ENCODE measurements at places on chromosomes 2 and 18.

- DNase-seq, result no peak
Observed at GRCh38 chr18:28511413-28511821, 334.5 kb upstream of the CDH2 start.

DNA sequence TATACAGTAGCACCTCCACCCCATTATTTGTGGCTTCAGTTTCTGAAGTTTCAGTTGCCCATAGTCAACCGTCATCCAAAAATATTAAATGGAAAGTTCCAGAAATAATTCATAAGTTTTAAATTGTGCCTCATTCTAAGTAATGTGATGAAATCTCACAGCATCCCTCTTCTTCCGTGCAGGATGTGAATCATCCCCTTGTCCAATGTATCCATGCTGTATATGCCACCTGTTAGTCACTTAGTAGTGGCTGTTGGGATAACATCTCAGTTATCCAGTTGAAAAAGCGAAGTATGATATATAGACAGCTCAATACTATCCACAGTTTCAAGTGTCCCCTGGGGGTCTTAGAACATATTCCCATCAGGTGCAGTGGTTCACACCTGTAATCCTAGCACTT is 119.1 kb upstream of the OTX1 start:
- no peak for DNase-seq

DNA sequence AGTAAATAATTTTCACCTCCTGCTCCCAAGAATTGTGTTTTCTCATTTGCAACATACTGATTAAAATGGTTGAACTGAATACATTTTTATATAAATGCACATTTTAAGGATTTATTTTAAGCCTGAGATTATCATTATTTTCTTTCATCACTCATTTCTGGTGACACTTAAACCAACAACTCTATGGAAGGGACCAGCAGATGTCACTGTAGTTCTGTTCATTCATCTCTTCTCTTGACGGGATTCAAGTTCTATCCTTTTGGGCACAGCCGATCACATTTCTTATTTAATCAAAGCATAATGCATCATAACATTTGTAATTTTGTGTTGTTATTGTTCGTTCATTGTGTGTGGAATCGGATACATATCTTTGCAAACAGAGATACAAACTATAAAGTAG is 417.9 kb downstream of the HRH4 start:
- no peak for DNase-seq

DNA sequence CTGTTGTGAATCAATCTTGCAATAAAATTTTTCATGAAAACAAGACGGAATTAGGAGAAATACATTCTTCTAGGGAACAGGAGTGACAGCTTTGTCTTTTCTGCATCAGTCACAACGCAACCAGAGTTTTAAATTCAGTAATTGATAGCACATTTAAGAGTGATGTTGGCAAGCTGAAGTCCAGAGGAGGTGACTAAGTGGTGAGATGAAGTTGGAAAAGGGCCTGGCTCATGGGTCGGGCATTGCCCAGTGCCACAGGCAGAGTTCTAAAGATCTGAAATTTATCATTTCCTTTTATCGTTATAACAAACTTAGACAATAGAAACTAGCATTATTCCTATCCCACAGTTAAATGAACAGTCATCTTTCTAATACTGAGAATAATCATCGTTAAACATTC is 764.6 kb upstream of the ZEB2 start:
- DNase-seq, result no peak

- DNase-seq, result no peak
Observed at GRCh38 chr2:183195998-183196409, 71.8 kb downstream of the NUP35 start.

DNA sequence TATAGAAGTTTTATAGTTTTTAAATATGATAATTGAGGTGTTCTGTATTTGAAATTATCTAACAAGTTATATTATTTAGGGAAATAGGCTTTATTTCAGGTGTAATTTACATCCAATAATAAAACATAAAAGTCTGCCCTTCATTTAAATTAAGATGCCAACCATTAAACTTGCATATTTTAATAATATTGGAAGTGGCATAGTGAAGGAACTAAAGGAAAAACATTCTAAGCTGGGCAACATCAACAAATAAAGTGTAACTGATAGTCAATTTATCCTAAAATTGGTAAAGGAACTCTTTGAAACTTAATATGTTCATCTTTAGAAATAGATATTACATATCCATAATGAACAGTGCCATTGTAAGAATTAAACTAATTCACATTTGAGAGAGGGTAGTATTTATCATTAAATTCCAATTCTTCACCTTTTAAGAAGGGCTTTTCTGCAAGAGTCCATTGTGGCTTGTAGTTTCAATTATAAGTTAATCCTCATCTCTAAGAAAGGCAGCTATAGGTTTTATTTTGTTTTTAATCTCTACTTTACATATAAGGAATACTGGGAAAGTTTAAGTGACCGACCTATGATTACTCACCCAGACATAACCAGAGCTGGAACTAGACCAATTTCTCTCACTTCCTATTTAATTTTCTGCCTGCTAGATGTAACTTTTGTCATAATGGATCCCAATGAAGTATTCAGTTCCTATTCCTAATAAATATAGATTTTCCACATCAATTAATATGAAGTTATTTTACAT is 401.6 kb downstream of the XIRP2 start:
- no peak for DNase-seq

DNA sequence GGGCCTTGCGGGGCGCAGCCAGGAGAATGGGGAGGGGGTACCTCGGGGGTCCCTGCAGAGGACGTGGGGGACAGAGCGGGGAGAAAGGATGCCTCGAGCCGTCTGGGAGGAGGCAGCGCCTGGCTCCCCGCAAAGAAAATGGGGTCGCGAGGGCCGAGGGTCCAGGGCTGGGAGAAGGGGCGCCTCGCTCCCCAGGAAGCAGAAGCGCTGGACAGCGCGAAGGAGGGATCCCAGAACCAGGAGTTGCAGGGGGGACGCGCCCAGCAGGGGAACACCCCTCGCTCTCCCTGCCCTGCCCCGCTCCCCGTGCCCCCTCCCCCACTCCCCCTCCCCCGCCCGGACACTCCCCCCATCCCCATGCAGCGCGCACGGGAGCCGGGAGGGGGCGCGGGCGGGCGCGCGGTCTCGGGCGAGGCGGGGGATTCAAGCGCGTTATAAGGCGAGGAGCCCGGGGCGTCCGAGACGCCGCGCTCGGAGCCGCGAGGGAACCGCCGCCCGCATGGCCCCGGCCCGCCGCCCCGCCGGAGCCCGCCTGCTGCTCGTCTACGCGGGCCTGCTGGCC is at the start of gene ERFE:
Gene ERFE, plus strand, starts transcription at position 462 of the 562 bp plus-strand sequence. Its CDS starts 38 bp downstream, at position 500.
- DNase-seq, result peak; percentile 45

- no peak for DNase-seq
Observed at GRCh38 chr2:136310797-136311603, 193.1 kb upstream of the CXCR4 start.

GRCh38 chr2:160156100-160156499 is 44.0 kb downstream of the ITGB6 start:
- DNase-seq, result no peak

GRCh38 chr2:126886916-126887280 is 11.8 kb upstream of the TEX51 start:
- no peak for DNase-seq

- no peak for DNase-seq
Observed at GRCh38 chr18:12307701-12308385, at the start of gene TUBB6. TUBB6 (plus strand) TSS chr18:12308241; CDS start chr18:12308293, 52 bp downstream.

- DNase-seq, result no peak
Observed at GRCh38 chr18:52437161-52437560, 97.2 kb downstream of the DCC start.

DNA sequence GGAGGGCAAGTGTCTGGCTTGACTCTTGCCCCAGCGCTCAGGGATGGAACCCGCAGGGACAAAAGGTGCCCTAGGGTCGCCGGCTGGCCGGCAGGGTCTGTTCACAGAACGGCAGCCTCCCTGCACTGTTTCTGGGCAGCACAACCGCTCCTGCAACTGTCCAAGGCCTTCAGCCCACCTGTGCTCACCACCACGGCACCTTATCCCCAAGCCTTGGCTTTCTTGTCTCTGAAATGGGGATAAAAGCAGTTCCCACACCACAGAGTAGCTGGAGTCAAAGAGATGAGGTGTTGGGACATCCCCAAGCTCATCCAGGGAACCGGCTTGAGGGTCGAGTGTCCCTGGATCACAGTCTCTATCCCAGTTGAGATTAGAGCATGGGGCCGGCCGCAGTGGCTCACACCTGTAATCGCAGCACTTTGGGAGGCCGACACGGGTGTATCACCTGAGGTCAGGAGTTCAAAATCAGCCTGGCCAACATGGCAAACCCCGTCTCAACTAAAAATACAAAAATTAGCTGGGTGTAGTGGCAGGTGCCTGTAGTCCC is 4.7 kb downstream of the SNORC start:
- DNase-seq, result no peak

DNA sequence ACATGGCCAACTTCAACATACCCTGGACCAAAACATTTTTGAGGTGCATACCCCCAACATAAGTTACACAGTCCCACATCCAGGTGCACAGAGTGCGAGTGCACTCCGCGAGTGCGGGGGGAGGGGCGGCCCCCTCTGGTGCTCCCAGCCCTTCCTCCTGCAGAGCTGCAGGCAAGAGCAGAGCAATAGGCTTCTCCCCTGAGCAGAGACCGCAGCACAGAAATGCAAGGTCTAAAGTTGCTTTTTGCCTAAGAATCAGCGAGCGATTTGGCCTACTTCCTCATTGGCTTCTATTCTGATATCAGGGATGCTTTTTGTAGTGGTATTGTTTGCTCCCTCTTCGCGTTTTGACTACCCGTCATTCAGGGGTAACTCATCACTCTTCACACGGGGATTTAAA is 40.6 kb downstream of the BOLA3 start:
- DNase-seq, result no peak

- DNase-seq, result no peak
Observed at GRCh38 chr2:220335591-220335915, 708.1 kb downstream of the SLC4A3 start.
